NCI-H1436 (cell line): ENCODE measurements at places on chromosomes 6 and 20.

DNA sequence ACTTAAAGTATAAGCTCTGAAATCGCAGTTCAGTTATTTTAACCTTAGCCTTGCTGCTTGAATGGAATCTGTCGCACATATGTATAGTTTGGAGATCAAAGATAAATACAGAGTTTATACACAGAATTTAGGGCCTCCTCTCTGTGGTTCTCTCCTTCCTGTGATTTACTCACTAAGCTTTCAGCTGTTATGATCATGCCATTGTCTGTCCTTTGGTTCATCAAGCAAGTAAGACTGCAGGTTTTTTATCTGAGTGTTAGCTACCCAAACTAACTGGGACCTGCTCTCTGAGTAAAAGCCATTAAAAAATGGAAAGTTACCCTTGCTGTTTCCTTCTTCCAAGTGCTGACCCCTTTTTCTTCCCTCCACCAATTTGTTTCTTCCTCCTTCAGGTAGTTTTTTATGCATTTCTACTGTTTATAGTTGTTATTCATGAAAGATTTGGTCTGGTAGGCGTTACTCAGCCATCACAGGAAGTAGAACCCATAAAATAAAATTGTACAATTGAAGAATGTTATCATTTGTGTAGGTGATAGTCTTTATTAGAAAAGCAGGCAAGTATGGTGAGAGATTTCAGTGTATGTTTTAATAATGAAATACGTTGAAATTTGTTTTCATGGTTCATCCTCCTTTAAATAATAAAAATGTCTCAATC, 33.7 kb upstream of the SUMO4 start:
- no peak for DNase-seq

- no peak for DNase-seq
These were observed 57.6 kb upstream of the FOXP4 start for GRCh38 chr6:41488433-41489119.

- no peak for DNase-seq
These were observed 1516.9 kb upstream of the DEFB115 start for GRCh38 chr20:29740601-29740950.

GRCh38 chr6:161152907-161153662, 120.8 kb downstream of the AGPAT4 start:
- no peak for DNase-seq

DNA sequence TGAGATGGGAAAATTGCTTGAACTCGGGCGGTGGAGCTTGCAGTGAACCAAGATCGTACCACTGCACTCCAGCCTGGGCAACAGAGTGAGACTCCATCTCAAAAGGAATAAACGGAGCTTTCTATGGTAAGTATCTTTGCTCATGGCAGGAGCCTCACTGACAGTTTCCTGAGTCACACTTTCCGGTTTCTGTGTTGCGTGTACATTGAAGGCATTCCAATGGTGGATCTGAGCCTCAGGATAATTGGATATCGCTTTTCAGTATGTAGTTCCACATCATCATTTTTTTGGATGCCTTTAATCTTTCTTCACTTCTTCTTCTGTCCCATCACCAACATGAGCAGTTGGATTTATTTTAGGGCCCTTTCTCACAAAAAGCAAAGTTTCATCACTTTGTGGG, 28.6 kb upstream of the GTSF1L start:
- DNase-seq = no peak

- DNase-seq = no peak
These were observed 29.4 kb downstream of the MRPL14 start for GRCh38 chr6:44097782-44098317.

DNA sequence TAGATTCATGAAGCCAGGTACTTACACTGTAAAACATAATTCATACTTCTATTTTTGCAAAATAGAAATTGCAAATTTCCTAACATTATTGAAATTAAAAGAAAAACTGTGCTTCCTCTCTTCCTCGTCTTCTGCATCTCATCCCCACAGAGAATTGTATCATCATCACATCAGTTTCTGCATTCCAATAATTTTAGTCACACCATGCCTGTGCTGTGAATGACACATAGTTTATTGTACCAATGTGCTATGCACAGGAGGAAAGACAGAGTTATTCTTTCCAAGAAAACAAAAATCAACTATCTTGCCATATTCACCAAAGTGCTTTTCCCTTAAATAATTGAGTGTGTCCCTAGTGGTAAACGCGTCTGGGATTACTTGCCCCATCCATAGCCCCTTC, 38.1 kb upstream of the FAM135A start:
- DNase-seq = no peak

DNA sequence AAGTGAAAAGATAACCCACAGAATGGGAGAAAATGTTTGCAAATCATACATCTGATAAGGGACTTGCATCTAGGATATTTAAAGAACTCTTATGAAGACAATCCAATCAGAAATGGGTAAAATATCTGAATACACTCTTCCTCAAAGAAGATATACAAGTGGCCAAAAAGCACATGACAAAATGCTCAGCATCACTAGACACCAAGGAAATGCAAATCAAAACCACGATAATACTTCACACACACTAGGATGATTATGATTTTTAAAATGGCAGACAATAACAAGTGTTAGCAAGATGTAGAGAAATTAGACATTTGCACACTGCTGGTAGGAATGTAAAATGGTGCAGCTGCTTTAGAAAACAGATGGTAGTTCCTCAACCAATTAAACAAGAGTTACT, 34.8 kb upstream of the SIRT5 start:
- no peak for DNase-seq

GRCh38 chr20:32966881-32967781, 37.1 kb downstream of the SUN5 start:
- DNase-seq = no peak

GRCh38 chr6:123570813-123571684, 65.7 kb downstream of the TRDN start:
- no peak for DNase-seq

- DNase-seq = no peak
These were observed 13.7 kb downstream of the MAS1 start for GRCh38 chr6:159904497-159904911.

DNA sequence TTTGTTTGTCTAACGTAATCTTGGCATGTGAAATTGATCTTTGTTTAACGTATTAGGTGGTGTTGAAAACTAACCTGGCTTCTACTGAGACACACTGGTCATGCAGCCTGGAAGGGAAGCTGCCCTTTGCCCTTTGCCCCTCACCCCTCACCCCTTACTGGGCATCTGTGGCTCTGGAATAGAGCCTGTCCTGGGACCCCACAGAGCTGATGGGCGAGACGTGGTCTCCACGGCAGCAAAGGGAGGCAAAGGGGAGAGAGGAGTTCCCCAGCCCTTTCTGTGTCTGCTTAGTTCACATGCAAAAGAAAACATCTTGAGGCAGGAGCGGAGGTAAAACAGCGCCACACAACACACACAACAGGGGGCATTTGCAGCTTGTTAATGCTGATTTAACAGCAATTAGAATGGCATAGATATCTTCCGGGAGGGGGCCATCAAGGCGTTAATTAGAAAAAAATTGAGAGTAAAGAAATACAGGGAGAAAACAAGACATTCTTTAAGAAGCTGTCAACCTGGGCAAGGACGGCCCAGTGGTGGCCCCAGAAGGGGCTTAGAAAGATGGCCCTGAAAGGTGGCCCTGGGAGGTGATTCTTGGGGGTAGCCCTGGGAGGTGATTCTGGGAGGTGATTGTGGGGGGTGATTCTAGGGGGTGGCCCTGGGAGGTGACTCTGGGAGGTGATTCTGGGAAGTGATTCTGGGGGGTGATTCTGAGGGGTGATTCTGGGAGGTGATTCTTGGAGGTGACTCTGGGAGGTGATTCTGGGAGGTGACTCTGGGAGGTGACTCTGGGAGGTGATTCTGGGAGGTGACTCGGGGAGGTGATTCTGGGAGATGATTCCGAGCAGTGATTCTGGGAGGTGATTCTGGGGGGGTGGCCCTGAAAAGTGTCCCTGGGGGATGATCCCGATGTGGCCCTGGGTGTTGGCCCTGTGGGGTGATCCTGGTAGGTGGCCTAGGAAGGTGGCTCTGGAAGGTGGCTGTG, 44.5 kb upstream of the DACT2 start:
- DNase-seq = no peak

GRCh38 chr6:15475261-15475660, 187.6 kb downstream of the DTNBP1 start:
- no peak for DNase-seq

GRCh38 chr20:44664131-44664530, 12.6 kb upstream of the ADA start:
- no peak for DNase-seq

DNA sequence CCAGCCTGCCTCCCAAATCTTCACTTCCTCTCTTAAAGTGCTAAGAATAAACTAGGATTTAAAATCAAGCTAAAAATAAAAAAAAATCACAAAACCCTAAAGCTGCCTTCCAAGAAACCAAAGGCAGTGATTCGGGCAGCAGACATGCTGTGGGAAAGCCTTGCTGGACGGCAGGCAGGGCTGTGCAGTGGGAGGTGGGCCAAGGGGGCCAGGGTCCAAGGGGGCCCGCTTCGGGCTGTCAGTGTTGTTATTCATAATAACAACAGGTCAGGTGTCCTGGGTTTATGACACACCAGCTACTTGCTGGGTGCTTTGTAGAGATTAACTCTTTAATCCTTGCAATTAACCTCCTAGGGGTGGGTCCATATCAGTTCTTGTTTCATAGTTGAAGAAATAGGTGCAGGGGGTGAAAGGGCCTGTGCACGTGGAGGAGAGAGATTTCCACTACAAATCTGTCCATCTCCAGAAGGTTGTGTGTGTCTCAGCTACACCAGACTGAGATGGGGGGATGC, 40.4 kb downstream of the CD40 start:
- DNase-seq = no peak

- peak; percentile 16 for DNase-seq
These were observed 131.2 kb downstream of the SH3BGRL2 start for GRCh38 chr6:79762370-79762769.

DNA sequence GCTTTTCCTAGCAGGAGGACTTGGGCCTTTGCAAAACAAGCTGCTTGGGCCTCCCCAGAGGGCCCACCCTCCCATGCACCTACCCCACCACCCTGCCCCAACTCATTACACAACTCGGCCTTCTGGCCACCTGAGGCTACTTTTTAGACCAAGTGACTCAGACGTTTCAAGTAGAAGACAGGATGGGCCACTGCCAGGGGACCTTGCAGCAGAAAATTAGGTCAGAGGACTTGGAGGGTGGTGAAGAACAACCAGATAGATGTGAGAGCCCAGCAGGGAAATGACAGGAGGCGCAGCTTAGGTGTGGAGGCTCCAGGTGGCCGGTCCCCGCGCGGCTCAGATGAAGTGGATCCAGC, 1.4 kb downstream of the PPP1R3D start:
- no peak for DNase-seq

DNA sequence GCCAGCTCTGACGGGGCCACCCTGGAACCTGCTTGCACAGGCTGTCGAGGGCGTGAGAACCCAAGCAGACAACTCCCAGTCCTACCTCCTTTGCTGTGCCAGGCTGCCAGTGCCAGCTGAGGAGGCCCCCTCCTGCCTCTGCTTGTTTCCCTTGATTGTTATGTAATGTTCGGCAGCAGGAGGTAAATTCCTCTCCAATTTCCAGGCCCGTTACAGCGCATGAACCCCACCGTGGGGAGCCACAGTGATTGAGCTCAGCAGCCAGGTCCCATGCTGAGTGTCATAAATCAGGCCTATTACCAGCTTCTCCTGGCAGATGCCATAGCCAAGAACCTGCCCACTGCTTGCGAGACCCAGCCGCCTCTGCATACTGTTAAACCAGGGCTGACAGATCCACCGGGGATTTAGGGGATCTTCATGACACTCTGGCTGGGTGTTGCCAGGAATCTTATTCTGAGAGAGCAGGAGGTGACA, 320.5 kb downstream of the DHX35 start:
- DNase-seq = no peak

DNA sequence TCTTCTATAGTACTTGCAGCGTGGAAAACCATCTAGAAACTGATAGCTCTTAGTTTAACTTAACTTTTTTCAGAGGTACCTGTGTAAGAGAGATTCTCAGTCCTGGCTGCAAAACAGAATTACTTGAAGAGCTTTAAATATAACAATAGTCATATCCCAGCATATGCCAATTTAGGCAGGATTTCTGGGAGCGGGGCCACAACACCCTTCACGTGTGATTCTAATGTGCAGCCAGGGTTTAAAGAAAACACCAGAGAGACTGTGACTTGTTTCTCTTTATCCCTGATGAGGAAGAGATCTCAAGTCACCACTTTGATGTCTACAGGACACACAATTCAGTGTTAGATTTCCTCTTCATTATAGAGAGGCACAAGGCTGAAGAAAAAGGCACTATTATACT, 103.7 kb downstream of the PDSS2 start:
- DNase-seq = no peak

DNA sequence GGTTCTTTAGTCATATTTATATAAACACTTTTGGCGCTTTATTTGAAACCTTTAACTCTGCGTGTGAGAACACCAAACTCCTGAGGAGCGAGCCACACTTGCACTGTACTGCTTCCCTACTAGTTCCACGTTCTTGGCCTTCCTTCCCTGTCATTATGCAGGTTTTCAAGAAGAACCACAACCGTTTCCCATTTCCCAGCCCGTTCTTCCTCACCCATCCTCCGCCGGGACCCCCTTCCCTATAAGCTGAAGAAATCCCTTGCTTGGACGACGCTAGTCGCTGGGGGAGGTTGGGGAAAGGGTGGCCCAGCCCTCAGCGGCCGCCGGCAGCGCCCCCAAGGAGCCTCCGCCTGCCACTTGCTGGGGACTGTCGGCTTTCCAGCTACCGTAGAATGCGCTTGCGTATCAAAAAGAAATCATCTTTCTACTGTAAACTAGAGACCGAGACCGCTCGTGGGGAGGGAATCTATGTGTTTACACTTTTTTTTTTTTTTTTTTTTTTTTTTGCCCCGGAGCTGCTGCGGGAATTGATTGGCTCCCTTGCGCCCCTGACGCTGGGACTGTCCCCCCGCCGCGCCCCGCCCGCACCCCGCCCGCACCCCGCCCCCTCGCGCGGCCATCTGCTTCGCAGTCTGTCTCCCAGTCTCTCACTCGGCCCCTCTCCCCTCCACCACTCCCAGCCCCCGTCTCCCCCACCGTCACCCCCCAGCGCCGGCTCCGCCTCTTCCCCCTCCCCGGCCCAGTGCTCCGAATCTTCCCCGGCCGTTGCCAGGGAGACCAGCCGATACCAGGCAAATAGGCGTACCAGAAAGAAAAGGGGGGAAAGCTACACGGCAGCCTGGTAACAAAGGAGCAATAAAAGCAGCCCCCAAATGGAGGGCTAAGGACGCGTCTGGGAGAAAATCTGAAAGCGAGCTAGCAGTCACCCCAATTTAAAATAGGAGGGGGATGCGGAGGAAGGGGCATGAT, 2.3 kb upstream of the MARCKS start:
- DNase-seq = peak; percentile 94

DNA sequence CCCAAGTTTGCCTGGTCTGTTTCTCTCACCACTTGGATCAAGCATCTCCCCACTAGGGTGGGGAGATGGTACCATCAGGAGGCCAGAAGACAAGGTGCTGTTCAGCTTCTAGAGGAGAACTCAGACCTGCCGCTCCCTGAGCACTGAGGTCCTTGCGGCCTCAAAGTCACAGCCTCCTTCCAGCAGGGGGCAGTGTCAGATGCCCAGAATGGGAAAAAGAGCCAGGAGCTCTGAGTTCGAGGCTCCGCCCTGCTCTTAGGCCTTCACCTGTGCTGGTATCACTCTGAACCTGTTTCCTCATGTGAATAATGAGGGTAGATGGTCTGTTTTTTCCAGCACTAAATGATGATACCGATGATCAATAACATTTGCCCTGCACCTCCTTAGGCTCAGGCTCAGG, 68.7 kb downstream of the TOX2 start:
- DNase-seq = no peak

- no peak for DNase-seq
These were observed 70.1 kb upstream of the IRAK1BP1 start for GRCh38 chr6:78797270-78797669.

- DNase-seq = no peak
These were observed 96.1 kb downstream of the FOXO3 start for GRCh38 chr6:108656836-108657235.
